ENCODE measurements at places on chromosomes 6 and 20. TPM values are rescaled to one million over a fixed set of nuclear protein-coding genes. Genes with fewer than 3 reads are reported as not detected.

The ZNF512B gene
- total RNA-seq = 12.0 TPM

DNA sequence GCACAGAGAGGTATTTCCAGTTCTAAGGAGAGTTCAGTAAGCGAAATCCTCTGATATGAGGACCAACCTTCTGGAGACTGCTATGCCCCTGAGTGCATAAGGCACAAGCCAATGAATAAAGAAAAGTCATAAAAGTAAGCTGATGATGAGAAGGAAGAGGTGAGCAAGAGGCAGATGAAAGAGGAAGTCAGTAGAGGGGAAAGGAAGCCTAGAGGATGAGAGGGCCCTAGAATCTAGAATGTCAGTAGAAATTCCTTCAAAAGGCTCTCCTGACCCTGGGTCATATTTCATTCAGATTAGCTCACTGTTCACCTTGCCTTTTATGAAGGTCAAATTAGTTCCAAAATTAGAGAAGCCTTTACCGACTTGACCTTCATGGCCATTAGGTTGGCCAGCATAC, 209.2 kb downstream of the CD83 start:
- no peaks in the 10 kb centered on the region for H3K36me3 ChIP-seq
- peaks cover 18% of the 10 kb centered on the region for H3K4me1 ChIP-seq
- DNase-seq = no peak
- no peak overlapping the region for H3K27ac ChIP-seq
- no peak overlapping the region for H3K4me3 ChIP-seq

The GABRR1 gene
- not detected for total RNA-seq

The HTR1E gene
- total RNA-seq = not detected

The RNF182 gene
- not detected for total RNA-seq

- no peaks in the 10 kb centered on the region for H3K4me1 ChIP-seq
- DNase-seq = no peak
- no peak overlapping the region for H3K4me3 ChIP-seq
Measured at GRCh38 chr6:21151119-21151518, 442.4 kb upstream of the SOX4 start.
